ENCODE measurements at places on chromosomes 2 and 18.

DNA sequence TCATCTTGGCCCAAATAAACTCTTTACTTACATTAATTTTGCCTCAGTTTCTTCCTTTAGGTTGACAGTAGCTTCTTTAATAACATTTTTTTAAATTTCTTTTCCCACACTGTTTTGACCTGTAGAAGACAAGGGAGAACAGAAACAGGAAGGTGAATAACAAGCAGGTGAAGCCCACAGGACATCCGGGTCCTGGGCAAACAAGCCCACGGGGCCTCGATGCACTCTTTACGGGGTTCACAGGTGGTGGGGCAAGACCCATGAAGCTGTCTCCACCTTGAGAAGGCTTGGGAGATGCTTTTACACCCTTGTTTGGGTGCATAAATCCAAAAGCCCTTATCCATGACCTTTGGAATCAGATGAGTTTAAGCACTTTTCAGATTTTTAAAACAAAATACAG lies 301.0 kb upstream of the MGAT5 start:
- DNase-seq = no peak

DNA sequence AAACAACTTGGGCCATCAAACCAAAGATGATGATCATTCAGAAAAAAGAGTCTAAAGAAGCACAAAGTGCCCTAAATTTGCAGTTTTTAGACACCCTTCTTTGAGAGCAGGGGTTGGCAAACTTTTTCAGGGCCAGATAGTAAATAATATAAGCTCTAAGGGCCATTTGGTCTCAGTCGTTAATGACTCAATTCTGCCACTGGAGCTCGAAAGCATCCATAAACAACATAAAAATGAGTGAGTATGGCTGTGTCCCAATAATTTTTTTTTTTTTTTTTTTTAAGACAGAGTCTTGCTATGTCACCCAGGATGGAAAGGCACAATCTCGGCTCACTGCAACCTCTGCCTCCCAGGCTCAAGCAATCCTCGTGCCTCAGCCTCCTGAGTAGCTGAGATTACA lies 152.3 kb downstream of the DTNB start:
- DNase-seq = no peak

DNA sequence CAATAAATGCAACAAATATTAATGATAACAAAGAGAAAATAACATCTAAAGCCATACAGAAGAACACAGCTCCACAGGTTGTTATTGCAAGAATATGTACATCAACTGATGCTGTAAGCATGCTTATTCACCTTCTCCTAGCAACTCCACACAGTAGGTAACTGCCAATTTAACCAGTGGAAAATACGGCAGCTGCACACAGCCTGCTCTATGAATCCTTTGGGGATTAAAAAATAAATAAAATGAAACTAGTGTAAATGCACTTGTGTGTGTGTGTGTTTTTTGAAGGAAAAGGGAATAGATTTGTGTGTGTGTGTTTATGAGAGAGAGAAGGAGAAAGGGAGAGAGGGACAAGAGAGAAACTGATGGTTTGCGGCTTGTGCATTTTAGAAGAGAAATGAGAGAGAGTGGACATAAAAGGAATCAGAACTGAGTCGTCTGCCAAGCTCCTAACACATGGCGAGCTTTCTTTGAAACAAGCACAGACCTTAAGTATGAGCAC lies 96.2 kb upstream of the PDE1A start:
- no peak for DNase-seq

DNA sequence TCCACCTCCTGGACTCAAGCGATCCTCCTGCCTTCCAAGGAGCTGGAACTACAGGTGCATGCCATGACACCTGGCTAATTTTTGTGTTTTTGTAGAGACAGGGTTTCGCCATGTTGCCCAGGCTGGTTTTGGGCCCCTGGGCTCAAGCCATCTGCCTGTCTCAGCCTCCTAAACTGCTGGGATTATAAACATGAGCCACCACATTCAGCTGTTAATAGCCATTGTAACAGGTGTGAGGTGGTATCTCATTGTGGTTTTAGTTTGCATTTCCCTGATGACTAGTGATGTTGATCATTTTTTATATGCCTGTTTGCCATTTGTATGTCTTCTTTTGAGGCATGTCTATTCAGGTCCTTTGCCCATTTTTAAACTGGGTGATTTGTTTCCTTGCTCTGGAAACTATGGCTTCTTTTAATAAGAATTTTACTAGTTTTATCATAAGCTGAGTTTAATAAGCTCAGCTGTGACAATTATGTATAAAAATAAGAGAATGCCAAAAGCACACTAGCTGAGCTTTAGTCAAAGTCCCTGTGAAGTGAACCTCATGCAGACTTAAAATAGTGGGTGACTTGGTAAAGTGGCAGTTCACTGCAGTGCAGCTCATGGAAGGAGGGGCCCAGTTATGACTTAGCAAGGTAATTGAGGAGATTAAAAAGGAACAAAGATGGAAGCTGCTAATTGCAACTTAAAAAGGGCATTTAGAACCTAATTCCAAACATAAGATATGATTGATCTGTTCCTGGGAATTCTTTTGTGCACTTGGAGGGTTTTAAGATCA lies 465.1 kb downstream of the TGIF1 start:
- DNase-seq = no peak

- DNase-seq = no peak
These were observed 40.2 kb downstream of the MAP4K4 start for GRCh38 chr2:101737478-101738255.

GRCh38 chr2:218691234-218691633 lies 19.3 kb downstream of the STK36 start:
- no peak for DNase-seq

DNA sequence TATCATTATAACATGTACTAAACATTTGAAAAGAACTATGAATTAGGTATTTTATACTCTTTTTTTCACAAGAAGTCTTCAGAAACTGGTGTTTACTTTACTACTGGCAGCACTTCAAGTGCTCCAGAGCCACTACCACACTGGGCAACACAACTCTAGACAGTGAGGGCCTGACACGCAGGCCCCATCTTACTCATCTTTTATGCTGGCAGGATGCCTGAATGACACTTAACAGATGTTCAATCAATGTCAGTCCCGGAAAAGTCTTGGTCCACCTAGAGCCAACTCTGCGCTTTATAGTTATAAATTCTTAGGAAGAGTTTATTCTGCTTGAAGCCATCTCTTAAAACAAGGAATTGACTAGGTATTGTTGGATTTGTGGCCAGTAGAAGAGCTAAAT lies 8.7 kb upstream of the WIPF1 start:
- no peak for DNase-seq

- DNase-seq = no peak
These were observed 334.5 kb upstream of the CYRIA start for GRCh38 chr2:17000184-17000482.

DNA sequence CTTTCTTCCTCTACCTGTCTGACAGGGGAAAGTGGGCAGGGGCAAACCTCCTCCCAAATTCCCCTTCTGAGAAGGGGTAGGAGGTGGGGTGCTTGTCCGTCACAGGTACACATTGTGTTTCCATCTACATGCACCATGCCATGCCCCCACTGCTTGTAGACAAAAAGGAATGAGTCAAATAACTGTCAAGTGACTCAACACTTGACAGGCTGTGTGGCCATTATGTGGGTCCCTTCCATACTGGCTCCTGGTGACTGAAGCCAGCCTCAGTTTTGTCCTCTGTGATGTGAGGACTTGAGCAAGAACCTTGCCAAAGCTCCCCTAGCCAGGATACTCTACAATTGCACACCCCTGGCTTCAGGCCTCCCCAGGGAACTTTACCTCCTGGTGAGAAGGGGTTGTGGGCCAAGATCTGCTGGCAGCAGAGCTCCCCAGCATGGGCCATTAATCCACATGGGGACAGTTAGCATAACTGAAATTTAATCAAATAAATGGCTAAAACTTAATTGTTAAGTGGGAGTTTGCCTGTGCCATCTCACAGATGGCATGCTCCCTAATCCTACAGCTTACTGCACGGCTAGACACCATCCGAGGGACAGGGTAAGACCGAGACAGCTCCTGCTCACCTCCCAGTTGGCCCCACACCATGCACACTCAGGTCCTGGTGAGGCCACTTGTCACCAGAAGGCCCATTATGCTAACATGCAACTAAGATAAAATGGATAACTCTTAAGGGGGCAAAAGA lies 140.2 kb downstream of the BCL11A start:
- no peak for DNase-seq

GRCh38 chr2:178949584-178949983 lies 100.4 kb downstream of the CCDC141 start:
- no peak for DNase-seq

- no peak for DNase-seq
These were observed 532.7 kb upstream of the DCC start for GRCh38 chr18:51807336-51807735.

DNA sequence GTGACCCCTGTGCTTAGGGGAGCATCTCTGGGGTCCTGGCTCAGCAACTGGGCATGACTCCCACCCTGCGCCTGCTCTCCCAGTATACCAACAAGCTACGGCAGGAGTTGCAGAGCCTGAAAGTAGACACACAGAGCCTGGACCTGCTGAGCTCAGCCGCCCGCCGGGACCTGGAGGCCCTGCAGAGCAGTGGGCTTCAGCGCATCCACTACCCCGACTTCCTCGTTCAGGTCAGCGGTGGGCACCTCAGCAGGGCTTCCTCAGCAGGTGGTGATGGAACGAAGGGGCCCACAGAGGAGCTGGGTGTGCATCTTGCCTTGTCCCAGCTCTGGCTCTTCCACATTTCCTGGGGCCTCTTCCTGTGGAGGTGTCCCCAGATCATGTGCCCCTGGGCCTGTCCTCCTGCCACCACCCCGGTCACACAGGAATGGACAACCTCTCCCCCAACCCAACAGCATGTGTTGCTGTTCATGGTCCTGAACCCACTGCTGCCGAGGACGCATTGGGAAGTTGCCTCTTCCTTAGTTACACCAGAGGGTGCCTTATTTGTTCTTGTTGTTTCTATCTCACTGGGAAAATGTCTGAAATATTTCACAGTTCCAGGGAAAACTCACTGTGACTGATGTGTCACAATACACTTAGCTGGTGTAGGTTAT lies 10.8 kb downstream of the PROM2 start:
- DNase-seq = no peak

DNA sequence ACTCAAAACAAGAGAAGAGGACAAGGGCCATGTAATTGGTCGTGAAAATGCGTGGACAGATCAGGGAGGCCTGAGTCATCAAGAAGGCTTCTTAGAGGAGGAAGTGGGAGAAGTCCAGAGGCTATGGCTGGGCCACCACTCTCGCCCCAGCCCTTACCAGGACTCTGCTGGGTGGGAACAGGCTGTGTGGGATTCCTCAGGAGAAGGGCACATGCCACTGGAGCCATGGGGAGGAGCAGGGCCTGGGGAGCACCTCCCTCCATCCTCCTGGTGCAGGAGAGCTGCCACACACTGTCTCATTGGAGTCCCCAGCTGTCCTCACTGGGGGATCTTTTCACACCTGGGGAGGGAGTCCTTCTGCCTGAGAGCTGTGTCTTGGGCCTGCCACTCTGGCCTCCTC lies 9.4 kb upstream of the RALB start:
- DNase-seq = no peak

- DNase-seq = peak; percentile 58
These were observed 41.9 kb downstream of the TMEM247 start for GRCh38 chr2:46521215-46521683.

DNA sequence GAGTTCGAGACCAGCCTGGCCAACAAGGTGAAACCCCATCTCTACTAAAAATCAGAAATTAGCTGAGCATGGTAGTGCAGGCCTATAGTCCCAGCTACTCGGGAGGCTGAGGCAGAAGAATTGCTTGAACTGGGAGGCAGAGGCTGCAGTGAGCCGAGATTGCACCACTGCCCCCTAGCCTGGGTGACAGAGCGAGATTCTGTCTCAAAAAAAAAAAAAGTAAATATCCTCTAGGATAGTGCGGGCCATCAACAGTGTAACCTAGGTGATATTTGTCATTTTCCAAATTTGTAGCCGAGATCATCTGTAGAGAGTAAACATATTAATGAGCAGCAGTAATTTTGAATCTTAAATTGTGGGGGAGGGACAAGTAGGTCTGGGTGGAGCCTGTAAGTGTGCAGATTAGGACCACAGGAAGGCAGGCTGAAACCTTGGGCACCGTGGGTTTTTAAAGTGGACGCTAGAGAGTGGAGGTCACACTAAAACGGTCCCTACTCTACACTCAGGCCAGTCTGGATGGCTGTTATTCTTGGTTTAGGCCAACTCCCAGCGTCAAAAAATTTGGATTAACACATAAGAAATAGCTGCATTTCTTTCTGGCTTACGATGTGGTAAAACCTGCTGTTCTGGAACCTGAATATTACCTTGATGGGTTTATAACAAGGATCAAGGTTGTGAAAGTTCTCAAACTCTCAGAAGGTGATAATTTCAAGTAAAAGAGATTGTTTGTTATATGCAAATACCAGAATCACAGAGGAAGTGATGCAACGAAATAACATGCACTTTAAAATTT lies 22.7 kb upstream of the TET3 start:
- DNase-seq = no peak

DNA sequence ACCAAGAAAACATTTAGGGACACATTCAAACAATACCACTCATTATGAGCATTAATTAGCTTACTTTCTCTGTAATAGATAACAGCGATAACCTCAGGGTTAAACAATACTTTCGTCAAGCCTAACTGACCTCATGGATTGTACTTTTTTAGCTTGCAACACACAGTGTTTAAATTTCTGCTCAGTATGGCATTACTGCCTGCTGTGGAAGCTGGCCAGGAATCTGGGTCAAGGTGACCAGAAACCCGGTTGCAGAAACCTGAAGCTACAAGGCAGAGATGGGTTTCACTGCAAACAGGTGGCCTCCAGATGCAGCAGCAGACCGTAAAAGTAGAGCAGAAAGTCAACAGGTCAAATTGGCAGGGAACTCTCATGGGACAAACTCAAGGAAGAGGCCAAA lies 123.8 kb upstream of the FHL2 start:
- no peak for DNase-seq

- peak; percentile 25 for DNase-seq
These were observed 834 bp upstream of the BUB1 start for GRCh38 chr2:110678457-110679336.

- DNase-seq = no peak
These were observed 43.6 kb downstream of the SCTR start for GRCh38 chr2:119480718-119481142.

GRCh38 chr2:79512442-79513401 lies at the start of gene CTNNA2:
CTNNA2 (plus strand) TSS chr2:79513051.
- peak; percentile 71 for DNase-seq

DNA sequence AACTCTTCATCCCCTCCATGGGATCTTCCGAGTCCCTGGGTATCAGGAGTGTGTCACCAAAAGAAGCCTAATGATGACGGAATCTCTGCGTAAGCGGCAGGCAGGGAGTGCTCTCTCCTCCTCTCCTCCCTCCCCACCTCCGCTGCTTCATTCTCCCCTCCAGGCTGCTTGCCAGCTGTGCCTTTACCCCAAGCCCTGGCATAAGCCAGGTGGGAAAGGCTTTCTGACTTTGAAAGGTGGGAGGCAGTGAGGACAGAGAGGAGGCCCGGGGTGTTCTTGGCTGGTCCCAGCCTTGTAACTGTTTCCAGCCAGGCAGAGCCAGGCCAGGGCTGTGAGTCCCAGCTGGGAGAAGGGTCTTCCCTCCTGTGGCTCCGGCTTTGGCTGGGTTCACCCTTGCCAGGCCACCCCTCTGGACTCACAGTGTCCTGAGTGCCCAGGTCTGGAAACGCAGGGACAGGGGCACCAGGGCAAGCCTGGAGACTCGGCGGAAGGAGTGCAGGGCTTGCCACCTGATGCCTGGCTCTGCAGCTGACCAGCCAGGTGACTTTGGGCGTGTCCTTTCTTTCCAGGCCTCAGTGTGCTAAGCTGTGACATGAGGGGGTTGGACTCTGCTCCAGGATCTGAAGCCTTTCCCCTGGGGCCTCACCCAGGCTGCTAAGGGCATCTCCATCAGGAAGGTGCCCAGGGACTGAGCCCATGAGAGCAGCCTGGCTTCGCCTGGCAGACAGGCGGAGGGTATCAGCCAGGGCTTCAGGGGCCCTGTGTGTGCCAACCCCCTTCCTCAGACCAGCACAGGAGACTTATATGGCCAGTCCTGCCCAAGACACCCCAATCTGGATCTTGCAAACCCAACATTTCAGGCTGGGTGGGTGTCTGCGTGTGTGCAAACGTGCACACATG lies 32.7 kb upstream of the HPCAL1 start:
- no peak for DNase-seq
